ENCODE measurements at places on chromosomes 11 and 22. TPM values are rescaled to one million over a fixed set of nuclear protein-coding genes. Genes with fewer than 3 reads are reported as not detected.

The MTNR1B gene
- total RNA-seq = not detected

The AIFM3 gene
- total RNA-seq = not detected

The TMEM179B gene
- total RNA-seq = 51.8 TPM

The XKR3 gene
- total RNA-seq = 0.14 TPM

The HEPHL1 gene
- total RNA-seq = not detected

The CD3G gene
- not detected for total RNA-seq

The TMPRSS4 gene
- total RNA-seq = not detected

The SAA2 gene
- 4.9 TPM for total RNA-seq

The PLAAT5 gene
- not detected for total RNA-seq

The SCN3B gene
- total RNA-seq = 0.05 TPM

The APOL5 gene
- total RNA-seq = not detected

The ANGPTL5 gene
- total RNA-seq = not detected

The RFPL1 gene
- not detected for total RNA-seq

The CALCA gene
- total RNA-seq = not detected

The CBLIF gene
- total RNA-seq = not detected

The OR5AK2 gene
- total RNA-seq = not detected

GRCh38 chr11:112156956-112157766 lies 6.7 kb downstream of the IL18 start:
- DNase-seq = peak; percentile 97

- DNase-seq = no peak
These were observed 977.0 kb upstream of the CHORDC1 start for GRCh38 chr11:91199866-91200265.

- peak; percentile 51 for DNase-seq
These were observed 13.3 kb downstream of the ARHGAP1 start for GRCh38 chr11:46686886-46687795.

DNA sequence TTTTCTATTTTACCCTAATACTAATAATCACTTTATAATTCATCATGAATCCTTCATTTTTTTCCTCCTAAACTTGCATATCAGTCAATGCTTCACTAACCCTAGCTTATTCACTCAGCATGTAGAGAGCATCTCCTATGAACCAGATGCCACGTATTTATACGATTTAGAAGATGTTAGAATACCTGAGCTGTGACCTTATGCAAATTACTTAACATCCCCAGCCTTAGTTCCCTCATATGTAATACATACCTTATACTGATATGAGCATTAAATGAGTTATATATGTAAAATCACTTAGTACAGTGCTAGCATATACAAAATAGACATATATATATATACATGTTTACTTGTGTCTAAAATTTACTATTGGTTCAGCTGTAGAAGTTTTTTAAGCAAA lies 9.0 kb downstream of the FAM76B start:
- DNase-seq = no peak

GRCh38 chr11:68868221-68868835 lies 26.6 kb upstream of the CPT1A start:
- no peak for DNase-seq

DNA sequence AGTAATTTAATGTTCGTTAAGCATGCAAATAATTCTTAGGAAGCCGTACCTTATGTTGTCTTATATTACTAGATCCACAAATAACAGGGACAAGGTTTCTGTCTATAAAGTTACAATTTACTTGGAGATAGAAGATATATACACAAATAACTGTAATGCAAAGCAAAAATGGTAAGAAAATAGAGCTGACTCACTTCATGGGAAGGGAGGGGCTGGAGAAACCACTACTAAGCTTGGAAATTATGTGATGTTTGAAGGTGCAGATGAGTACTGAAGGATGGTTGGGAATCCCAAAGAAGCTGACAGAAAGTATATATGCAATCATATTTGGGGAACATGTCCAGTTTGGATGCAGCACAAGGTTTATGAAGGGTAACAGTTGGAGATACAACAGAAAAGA lies 4.0 kb downstream of the NPAT start:
- DNase-seq = no peak

DNA sequence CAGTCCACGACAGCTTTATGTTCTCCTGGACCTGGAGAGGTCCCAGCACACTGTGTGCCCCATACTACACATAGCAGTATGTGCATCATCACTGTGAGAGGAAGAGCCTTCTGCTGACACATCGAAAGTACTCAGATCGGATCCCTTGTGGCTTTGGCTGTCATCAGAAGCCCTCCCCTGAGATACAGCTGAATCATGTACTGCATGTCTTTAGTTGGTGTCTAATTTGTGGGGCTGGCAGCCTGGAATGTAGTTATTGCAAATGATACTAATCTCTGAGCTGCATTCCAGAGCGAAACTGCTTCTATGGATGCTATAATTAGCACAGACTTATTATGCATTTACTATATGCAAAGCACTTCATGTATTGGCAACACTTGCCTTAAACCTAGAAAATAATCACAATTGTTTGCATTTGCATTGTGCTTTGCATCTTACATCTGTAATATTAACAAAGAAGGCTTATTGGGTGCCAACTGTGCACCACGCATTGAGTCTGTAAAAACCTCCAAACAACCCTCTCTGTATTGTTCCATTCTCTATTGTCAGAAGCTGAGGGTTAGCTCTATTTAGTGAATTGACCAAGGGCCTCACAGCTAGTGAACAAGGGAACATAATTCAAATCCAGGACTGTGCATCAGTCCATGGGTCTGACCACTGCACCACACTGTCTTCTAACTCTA lies 89.2 kb upstream of the CRTAM start:
- peak; percentile 90 for DNase-seq

- no peak for DNase-seq
These were observed 15.9 kb upstream of the APOBEC3A start for GRCh38 chr22:38941488-38941987.

DNA sequence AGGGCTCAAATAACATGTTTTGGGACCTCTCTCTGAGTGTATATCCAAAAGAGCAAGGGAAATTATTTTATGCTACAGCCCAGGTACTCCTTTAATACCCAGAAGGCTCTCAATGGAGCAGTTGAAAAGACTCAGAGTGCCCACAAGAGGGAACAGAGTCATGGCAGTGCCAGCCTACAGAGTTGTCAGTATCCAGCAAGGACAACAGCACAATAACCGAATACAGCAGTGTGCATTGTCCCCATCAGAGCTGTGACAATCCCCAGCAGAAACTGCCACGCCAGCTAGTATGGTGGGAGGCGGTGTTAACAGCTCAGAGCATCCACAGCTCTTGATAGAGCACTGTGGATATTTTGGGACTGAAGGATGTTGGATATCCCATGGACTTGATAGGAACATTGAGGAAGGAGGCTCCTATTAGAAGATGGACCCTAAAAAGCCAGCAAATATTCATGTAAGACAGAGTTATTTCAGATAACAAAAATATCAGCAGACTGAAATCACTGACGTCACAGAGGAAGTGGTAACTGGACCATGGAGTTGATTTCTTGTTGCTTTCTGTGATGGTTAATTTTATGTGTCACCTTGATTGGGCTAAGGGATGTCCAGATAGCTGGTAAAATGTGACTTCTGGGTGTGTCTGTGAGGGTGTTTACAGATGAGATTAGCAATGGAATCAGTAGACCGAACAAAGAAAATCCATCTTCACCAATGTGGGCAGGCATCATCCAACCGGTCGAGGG lies 17.7 kb upstream of the PAFAH1B2 start:
- no peak for DNase-seq

DNA sequence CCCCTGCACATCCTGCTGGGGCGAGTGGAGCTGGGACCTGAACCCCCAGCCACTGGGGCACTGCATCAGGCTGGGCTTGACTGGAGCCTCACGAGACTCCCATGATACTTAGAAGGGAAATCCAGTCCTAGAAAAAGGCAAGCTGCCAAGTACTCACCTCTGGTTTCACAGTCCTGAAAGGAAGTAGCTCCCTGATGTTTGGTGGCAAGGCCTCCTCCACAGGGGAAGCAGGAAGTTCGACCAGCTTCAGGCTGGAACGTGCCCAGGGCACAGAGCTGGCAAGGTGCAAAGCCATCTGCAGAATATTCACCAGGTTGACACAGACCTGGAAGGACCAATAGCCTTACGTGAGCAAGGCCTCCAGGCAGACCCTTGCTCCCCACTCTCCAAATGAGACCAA lies 26.8 kb upstream of the NRIP3 start:
- DNase-seq = no peak

GRCh38 chr22:47432683-47433082 lies 670.2 kb downstream of the TBC1D22A start:
- no peak for DNase-seq

GRCh38 chr11:30017445-30017895 lies 640 bp upstream of the KCNA4 start:
- no peak for DNase-seq

- no peak for DNase-seq
These were observed 1373.1 kb downstream of the TBC1D22A start for GRCh38 chr22:48135592-48135991.

DNA sequence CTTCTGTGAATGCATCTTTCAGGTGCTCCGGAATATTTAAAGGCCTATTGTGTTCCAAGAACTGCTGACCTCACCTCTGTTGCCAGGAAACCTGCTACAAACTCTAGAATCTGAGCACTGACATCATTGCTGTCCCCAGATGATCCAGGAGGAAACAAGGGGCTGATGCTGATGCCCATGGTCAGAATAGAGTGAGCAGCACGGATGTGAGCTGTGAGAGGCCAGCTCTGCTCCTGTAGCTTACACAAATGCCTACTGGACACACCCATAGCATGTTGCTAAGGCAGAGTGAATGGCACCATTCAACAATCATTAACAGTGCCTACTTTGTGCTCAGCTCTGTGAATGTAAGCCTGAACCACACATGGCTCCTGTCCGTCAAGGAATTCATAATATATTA lies 276.7 kb upstream of the API5 start:
- DNase-seq = no peak

DNA sequence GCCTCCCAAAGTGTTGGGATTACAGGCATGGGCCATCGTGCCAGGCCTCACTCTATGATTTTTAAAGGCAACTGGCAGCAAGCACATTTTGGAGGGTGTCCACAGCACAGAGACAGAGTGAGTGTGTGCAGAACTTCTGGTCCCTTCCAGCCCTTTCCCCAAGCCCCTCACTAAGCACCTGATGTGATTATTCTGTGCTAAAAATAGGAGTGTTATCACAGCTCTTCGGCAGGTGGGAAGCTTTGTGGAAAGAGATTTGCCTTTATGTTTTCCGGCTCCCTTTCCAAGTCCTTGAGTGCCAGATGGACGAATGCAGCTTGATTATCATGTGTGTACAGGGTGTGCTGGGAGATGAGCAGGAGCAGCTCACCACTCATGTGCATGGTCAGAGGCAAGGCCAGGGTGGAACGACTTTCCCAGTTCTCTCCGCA lies 310.8 kb downstream of the DDX10 start:
- no peak for DNase-seq

DNA sequence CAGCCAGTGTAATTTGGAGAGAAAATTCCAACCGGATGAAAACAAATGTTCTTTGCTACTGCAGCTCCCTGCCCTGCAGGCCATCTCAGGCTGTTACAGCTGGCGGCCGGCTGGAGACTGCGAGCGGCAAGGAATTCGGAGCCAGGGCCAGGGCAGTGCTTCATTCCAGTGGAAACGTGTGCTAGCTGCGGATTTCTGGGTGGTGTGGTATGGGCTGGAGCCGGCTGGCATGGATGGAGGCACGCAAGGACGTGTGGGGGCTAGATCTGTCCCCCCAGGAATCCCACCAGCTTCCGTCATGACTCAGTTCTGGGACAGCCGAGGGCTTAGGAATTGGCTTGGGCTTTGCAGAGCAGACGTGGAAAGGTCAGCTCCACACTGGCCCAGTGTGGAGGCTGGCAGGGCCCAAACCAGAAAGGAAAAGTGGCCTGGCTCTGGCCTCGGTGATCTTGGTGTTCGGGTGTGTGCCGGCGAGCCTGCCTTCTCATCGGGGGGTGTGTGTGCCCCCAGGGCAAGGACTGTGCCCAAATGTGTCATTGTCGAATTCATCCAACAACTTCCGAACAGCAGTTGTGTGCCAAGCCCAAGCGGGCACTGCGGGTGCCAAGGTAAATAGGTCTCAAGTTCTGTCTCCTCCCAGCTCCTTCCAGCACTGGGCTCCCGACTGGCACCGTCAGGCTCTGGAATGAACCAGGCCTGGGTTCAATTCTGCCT lies 48.1 kb upstream of the SHISAL1 start:
- peak; percentile 74 for DNase-seq

- no peak for DNase-seq
These were observed 88.8 kb downstream of the PDHX start for GRCh38 chr11:35005141-35005780.

DNA sequence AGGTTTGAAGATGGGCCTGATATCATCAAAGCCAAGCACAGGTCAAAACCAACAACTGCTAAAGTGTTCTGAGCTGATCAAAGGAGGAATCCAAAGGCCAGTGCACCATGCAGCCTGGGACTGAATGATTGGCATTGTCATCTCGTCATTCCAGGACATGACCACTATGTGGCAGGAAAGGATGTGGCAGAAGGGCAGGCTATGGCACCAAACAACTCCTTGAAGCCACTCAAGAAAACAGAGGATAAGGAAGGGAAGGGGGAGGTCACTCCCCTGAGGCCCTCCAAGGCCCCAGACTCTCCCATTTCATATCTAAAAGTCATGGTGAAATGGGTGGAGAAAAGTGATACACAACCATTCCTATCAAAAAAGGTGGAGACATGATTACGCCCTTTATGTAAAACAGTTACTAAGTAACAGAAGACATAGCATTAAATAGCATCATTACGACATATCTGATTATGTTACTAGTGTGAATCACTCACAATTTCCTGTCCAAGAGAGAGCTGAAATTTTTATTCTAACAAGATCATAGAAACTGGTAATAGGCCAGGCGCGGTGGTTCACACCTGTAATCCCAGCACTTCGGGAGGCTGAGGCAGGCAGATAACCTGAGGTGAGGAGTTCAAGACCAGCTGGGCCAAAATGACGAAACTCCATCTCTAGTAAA lies 49.3 kb downstream of the AHNAK start:
- DNase-seq = peak; percentile 81

GRCh38 chr11:74683941-74684481 lies 47.2 kb downstream of the CHRDL2 start:
- DNase-seq = no peak

DNA sequence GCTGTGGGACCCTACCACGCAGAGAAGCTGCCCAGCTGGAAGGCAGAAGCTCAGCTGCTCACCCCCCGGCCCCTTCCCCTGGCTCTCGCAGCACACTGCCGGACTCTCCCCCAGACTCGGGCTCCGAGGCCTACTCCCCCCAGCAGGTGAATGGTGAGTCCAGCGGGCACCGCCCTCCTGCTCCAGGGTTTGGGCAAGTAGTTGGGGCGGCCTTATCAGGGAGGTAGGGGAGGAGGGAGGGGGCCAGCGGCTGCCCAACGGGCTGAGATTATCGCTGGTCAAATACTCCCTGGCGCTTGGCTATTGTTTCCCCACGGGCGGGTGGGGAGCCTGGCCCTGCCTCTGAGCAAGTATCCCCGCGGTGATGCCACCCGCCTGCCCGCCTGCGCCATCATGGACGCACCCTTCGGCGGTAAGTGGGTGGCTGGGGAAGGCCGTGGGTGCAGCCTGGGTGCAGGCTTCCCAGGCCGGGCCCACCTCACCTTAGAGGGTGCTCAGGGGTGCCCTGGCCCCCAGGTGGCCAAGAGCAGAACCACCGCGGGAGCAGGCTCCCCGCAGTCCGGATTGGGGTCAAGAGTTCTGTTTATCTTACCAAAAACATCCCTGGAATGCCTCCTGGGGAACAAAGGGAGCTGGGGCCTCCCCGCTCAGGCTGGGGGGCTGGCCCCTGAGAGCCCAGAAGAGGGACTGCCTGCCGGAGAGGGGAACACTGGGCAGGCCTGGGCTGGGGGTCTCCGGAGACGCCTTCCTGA lies 16.9 kb downstream of the MYRF start:
- DNase-seq = peak; percentile 27

Measured in A172 (cell line).